Uterus (tissue), 4 donors: ENCODE measurements at places on chromosomes 2 and 18. TPM values are rescaled to one million over a fixed set of nuclear protein-coding genes. Genes with fewer than 3 reads are reported as not detected.

GRCh38 chr2:60745761-60746160, 10.3 kb upstream of the PAPOLG start:
- no peak for DNase-seq

DNA sequence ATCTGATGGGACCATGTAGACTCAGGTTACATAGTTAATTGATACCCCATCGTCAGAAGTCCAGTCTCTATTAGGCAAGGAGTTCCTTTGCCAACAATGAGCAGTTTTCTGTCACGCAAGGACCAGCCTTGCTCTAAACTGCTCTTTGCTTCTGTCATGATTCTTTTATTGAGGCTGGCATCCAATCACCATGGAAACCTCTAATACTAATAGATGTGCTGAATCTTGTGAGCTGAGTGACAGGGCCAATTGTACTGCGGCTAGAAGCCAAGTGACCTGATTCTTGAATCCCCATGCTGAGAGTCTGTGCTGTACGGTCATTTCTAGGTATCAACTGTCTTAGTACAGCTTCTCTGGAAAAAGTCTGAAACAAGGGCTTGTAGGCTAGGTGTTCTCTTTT, 395.6 kb downstream of the RND3 start:
- DNase-seq, result no peak

DNA sequence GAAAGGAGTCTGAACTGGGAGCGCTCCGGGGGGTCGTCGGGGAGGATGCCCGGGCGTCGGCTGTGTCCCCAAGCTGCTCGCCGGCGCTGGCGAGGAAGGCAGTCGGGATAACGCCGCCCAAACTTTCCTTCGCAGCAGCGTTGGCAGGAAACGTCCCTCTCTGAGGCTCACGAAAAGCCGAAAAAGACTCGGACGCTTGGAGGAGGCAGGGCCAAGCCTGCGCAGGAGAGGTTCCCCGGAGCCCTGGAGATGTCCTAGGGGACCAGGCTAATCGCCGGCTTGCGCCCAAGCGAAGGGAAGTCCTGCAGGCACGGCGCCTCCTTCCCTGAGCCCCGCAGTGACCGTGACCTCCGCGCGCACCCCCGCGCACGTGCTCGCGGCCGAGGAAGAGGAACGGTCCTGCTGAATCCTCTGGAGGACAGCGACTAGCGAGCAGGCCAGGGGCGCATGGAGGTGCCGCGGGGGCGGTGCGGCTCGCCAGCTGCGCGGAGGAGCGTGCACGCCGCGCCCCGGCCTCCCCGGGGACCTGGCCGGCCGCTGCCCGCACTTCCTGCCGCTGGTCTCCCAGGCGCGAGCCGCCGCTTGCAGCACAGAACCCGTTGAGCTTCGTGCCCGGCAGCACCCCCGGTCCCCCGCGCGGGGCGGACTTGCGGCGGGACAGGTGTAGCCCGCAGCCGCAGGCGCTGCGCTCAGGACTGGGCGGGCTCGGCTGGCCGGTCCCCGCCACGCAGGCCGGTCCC, at the start of gene SH3RF3:
Gene SH3RF3 (plus strand): TSS at position 590 of the 740 bp plus-strand sequence.
- peak; percentile 43 for DNase-seq

DNA sequence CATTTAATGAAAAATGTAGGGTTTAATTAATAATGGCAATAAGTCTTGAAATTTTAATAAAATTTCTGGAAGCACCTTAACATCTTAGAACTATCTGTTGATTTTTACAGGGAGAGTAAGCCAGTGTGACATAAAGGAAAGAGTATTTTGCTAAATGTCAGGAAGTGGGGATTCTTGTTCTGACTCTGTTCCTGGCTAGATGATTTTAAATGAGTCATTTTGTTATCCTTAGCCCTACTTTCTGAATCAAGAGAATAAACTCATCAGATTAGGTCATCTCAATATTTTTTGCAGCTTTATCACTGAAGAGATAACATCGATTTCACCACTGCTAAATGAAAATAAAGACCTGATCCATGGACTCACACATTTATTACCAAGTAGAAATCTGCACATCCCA, 377.5 kb upstream of the CYRIA start:
- no peak for DNase-seq

- DNase-seq, result no peak
These were observed 195.5 kb downstream of the ANKRD30B start for GRCh38 chr18:14943486-14943885.

GRCh38 chr2:73837847-73838585, 9.3 kb downstream of the STAMBP start:
- DNase-seq, result no peak

DNA sequence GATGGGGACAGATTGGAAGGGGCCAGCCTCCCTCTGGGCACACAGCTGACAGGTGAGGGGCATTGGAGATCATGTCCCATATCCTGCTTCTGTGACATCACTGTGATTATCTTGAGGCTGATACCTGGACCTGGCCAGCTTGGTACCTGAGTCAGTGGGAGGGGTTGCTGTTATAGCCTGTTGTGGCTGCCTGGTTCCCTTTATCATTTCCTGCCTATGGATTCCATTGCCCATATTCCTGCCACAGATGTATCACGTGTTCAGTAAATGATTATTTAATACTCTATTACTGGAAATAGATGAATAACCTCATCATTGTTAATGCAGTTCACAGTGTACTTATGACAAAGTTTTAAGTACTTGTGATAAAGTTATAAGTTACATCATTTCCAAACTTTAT, 7.8 kb upstream of the SCYGR1 start:
- no peak for DNase-seq

DNA sequence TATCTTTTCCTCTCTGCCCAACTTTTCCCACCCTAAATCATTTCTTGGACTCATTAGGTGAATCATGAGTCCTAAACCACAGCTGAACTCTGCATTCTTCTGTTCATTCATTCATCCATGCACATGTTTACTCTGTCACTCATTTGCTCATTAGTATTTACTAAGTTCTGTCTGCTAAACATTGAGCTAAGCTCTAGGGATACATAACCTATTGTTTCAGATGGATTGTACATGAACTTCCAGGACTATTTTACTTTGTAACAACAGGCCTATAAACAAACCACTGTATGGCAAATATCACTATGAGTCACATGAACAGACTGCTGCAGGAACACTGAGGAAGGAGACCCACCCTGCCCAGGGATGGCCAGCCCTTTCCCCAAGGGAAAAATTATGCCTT, 14.6 kb upstream of the DYNC2LI1 start:
- DNase-seq, result no peak

DNA sequence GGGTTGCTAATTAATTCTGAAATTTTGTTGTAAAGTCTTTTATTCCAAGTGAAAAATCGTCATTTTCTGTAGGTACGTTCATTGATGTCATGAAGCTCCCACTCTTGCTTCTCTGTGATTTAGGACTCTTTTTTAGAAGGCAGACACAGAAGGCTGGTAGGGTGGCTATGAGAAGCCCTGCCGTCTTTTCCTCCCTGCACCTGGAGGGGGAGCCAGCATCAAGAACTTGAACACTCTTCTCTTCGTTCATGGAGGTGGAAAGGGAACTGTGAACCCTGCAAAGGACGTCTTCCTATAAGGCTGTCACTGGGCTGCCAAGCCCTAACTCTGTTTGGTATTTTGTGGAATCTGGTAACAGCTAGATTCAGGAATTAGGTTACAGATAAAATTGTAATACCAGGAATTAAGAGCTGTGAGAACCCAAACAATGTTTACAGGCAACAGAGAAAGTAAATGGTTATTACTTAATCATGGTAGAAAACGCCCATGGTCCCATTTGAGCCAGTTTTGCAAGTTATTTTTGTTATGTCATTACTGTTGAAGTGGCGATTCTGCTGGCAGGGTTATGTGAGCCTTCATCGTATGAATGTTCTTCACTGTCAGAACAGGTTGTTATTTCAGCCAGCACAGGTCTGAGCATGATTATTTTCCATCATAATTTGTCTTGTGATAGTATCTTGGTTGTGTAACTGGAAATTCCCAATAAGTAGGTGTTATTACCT, 112.2 kb downstream of the OSBPL6 start:
- peak; percentile 14 for DNase-seq

GRCh38 chr2:28152585-28153280, 239.9 kb upstream of the FOSL2 start:
- DNase-seq, result no peak

- no peak for DNase-seq
These were observed 68.1 kb downstream of the ANKRD12 start for GRCh38 chr18:9204659-9205058.

DNA sequence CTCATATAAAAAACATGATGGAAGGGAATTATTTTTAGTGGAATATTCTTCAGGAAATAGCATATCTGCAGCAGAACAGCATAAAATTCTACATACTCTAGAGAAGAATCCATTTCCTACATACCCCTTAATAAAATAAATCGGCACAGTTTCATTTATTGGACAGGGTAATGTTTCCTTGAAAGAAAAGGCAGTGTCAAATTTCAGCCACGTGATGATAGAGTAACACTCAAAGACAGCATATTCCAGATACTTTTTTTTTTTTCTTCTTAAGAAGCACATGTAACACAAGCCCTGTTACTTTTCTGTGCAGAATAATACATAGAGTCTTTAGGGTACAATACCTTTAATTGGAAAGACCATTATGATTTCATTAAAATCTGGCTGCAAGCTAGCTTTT, 204.4 kb downstream of the SRBD1 start:
- no peak for DNase-seq

DNA sequence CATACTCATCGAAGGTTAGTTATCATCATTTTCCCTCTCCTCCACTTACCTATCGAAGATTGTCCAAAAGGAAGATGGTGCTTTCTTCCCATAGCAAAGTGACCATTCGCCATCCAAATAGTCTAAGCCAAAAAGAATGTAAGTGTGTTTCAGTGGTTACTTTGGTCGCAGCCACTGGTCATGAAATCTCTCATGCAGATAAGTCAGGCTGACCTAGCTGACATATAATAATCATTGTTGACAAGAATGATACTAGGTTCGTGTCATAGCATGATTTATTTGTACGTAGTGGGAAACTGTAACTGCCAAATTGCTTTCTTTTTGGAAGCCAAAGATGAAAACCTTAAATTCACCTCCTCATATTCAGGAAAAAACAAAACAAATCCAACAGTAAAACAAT, 89.6 kb upstream of the PMAIP1 start:
- DNase-seq, result no peak

LRRTM1 gene
- total RNA-seq, result 10.4 TPM

DNA sequence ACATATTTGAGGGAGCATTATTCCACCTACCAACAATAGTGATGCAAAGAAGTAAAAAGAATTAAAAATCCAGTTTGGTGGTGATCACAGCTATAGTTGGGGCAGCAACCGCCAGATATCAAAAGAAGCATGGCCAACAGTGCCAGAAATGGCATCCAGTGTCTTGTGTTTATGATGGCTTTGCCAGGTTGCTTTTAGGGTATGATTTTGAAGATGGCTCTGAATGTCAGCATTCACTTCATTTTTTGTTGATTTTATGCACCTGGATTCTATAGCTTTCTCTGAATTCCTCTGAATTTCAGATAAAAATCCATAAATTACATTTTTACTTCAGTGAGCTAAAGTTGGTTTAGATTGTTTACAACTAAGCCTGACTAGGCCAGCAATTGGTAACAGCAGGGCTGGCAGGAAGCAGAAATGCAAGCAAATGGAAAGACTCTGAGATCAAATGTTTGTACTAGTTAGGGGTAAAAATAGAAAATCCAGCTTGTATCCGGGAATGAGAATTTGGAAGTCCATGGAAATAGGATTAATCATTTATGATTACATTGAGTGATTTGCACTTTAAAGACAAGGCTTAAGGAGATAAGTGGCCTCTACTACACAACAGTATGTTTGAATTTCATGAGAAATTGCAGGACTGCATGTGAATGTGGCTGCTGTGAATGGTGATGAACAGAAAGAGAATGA, 40.4 kb downstream of the COL3A1 start:
- DNase-seq, result no peak

ALMS1 gene
- total RNA-seq, result 21.5 TPM

- no peak for DNase-seq
These were observed 431.8 kb upstream of the MYT1L start for GRCh38 chr2:2762913-2763312.

IGFBP5 gene
- 2,812 TPM for total RNA-seq

PEX13 gene
- total RNA-seq, result 21.6 TPM

DNA sequence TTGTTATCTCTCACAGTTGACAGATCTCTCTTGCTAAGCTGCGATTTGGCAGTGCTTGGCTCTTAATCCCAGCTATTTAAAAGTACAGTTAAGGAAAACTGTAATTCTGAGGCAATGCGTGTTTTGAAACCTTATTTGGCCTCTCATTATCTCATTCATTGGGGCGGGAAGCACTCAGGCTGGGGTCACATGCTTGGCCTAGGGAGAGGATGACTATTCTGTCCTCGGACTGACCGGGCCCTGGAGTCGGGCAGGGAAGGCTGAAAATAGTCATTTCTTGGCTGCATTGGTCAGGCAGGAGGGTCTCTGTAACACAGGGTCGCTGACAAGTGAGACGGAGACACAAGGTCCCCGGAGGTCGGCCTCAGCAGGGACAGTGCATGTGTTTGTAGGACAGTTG, 20.2 kb upstream of the EMILIN2 start:
- peak; percentile 58 for DNase-seq

GRCh38 chr2:100303744-100304143, 18.6 kb downstream of the LONRF2 start:
- no peak for DNase-seq

FOXI3 gene
- 0.14 TPM for total RNA-seq

- no peak for DNase-seq
These were observed 20.9 kb upstream of the SCN1A start for GRCh38 chr2:166148500-166149400.

- no peak for DNase-seq
These were observed 112.2 kb downstream of the DNAH6 start for GRCh38 chr2:84628486-84628885.

DNA sequence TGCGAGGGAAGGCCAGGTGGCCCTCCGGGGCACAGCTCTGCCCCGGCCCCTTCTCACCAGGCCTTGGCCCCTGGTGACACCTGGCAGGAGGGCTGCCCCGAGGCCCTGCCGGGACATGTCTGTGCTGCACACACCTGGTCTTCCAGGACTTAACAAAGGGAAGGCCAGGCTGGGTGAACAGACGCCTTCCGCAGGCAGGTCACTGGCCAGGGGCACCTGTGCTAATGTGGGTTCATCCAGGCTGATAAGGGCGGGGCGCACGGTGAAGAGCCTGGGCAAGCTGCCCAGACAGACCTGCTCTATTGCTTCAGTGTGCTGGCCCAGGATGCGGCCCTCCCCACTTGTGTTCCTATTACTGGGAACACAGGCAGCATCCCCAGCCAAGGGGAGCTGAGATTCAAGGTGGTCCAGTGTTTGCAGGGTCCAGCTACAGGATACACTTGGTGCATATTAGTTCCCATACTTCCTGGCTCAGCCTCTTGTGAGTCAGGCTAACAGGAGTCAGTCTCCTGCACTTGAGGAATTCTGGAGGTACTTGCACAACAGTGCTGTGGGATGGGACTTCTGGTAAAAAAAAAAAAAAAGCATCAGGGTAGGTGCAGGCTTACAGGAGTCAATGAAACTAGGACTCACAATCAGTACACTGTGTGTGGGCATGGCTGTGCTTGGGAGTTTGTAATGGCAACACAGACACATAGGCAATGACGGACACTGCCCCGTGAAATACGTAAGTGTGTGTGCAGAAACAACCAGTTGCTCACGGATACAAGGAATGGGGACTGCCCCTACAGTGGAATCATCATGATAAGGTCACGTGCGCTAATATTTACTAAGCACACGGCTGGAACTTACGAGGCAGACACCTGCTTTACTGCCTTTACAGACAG, 261.4 kb downstream of the TWIST2 start:
- DNase-seq, result no peak

RAPGEF4 gene
- 20.2 TPM for total RNA-seq

MERTK gene
- 10.6 TPM for total RNA-seq

PRKAG3 gene
- not detected for total RNA-seq

GRCh38 chr2:18795906-18796305, 206.5 kb upstream of the NT5C1B start:
- DNase-seq, result no peak

GRCh38 chr2:227706859-227707258, 11.0 kb downstream of the SLC19A3 start:
- no peak for DNase-seq
